ENCODE measurements at places on chromosomes 7 and 10.

- no peak for DNase-seq
These were observed 101.6 kb downstream of the RAPGEF5 start for GRCh38 chr7:22255342-22255741.

GRCh38 chr10:61063901-61064300, 119.9 kb upstream of the RHOBTB1 start:
- no peak for DNase-seq

- no peak for DNase-seq
These were observed 38.7 kb upstream of the HMX3 start for GRCh38 chr10:123097039-123097438.

DNA sequence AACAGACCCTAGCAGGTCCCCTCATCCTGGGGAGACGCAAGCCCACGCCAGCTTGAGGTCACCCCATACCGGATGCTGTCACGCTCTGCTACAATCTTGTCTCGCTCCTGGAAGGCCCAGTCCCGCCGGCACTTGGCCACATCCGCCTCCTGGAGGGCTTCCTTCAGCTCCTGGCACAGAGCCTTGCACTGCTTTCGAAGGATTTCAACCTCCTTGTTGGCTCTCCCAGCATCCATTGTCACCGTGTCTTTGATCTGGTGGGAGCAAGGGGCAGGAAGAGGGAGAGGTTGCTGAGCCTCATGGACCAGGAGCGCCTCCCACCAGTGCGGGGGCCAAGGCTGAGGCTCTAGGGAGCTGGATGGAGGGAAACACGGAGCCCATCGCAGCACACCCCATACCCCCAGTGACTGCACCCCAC, 90.9 kb downstream of the DLG5 start:
- no peak for DNase-seq

GRCh38 chr10:103812004-103812403, 43.4 kb downstream of the SH3PXD2A start:
- no peak for DNase-seq

DNA sequence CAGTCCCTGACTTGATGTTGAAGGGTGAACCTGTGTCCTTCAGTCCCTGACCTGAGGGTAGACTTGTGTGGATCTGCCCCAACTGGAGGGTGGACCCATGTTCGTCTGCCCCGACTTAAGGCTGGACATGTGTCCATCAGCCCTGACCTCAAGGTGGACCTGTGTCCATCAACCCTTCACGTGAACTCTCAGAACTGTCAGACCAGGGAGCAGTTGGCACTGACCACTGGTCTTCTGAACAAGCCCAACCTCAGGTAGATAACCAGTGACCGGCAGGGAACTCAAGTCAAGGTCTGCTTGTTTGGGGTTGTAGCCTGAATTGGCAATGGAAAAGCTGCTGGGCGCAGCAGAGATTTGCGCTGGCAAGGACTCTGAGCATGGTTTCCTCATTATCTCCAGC, 96.5 kb downstream of the ADCY1 start:
- no peak for DNase-seq

GRCh38 chr10:19835952-19836351, 19.7 kb downstream of the PLXDC2 start:
- no peak for DNase-seq

- peak; percentile 15 for DNase-seq
These were observed 708 bp downstream of the KLHDC10 start for GRCh38 chr7:130070861-130071622.

- no peak for DNase-seq
These were observed 8.9 kb downstream of the HOXA4 start for GRCh38 chr7:27121684-27122076.

- no peak for DNase-seq
These were observed 68.2 kb downstream of the CLEC2L start for GRCh38 chr7:139591550-139592195.

DNA sequence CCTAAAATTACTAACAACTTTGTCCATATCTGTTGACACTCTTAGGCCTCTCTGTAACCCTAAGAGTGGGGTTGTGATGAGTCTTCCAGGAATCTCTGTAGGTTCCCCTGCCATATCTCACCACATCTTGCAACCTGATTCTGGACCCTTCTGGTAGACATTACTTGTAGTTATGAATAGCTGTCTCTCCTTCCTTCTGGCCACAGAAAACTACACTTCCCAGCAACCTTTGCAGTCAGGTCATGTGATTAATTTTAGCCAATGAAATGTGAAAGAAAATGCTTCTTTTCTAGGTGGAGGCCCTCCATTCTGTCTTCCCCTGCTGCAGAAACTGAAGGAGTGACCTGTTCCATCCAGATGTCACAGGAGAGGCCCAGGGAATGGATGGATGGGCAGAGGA, 147.6 kb upstream of the AOAH start:
- peak; percentile 18 for DNase-seq

DNA sequence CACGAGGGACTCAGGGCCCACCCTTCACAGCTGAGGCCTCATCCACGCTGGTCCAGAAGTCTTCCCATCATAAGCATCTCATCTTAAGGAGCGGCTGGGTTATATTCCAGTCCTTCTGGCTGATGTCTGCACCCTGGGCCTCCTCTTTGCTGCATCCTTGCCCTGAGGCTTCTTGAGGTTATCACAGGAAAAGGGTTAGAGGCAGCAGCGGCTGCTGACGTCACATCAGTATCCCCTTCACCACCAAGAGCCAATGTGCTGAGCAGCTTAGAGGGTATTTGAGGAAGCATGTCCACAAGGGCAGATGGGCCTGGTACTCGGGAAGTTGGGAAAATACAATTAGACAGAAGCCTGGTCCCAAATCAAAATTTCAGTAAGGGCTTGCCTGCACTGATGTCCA, 125.1 kb downstream of the PLXNA4 start:
- DNase-seq: no peak

DNA sequence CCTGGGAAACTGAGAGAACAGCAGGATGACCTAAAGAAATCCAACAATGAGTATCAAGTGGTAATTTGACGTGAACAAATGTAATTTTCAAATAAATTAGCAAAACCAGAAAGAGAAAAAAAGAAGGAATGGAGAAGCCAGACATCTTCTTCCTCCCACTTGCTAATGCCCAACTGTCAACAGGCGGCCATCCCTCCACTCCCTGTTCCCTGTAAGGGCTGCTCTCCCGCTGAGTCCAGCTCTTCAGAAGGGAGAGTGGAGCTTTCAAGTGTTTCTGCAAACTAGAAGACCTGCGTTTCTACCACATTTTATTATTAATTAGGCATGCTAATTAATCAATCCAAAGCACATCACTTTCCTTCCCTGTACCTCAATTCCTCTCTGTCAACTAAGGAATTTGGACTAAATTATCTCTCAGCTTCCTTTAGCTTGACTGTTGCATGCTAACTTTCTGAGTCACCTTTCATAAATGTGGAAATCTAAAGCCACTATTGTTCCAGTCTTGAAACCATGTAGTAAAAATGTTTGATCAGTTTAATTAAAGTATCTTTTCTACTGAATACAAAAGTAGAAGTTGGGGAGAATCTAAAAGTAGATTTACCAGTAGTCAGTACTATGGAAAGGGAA, 48.4 kb upstream of the CUL1 start:
- DNase-seq: no peak

Data from HEK293T (cell line).